ENCODE measurements at places on chromosomes 3 and 15.

DNA sequence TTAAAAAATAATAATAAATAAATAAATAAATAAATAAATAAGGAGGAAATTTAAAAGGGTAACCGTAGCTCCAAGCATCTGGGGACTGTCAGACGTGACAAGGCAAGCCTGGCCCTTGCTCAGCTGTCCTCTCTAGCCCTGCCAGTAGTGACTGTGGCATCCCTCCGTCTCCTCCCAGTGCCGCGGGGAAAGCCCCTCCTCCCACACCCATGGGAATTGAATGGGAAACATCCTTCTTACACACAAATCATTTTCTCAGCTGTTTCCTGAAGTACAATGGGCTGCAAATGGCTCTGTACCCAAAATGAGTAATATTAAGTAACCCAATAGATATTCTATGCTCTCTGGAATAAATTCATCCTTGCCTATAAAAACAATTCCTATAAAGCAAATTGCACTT is 101.6 kb upstream of the RAD18 start:
- DNase-seq: no peak

- no peak for DNase-seq
These were observed 142.4 kb downstream of the EPHB1 start for GRCh38 chr3:134937256-134938028.

DNA sequence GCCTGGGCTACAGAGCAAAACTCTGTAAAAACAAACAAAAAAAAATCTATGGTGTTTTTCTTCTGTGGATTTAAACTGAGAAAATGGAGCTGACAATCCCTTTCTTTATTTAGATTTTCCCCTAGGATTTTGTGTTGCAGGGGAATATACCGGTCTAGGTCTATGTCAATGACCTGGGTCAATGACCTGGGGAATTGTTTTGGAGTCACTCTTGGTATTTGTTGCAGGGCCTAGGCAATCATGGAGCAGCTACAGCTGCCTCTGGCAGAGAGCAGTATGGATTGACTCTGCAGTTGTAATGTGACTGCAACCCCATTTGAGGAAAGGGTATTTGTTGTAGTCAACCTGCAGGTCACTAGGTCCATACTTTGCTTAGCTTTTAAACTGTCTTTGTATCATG is 37.6 kb upstream of the SLC7A14 start:
- no peak for DNase-seq

GRCh38 chr15:87623832-87624231 is 632.7 kb downstream of the NTRK3 start:
- no peak for DNase-seq

DNA sequence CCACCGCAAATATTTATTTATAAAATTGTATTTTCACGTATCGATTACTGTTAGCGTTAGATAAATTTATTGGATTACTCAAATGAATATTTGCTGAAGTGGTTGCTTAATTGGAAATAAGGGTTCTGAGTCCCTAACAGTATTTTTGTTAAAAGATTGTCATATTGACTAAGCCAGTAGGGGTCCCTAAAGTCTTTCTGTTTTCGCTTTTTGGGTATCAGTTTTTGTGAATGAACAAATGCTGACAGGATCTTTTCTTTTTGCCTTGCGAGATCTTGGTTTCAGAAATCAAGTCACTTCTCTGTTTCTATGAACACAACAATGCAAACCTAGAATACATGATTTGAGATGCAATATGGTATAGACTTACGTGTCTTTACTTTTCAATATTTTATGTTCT is 7.1 kb downstream of the RAD51 start:
- DNase-seq: no peak

DNA sequence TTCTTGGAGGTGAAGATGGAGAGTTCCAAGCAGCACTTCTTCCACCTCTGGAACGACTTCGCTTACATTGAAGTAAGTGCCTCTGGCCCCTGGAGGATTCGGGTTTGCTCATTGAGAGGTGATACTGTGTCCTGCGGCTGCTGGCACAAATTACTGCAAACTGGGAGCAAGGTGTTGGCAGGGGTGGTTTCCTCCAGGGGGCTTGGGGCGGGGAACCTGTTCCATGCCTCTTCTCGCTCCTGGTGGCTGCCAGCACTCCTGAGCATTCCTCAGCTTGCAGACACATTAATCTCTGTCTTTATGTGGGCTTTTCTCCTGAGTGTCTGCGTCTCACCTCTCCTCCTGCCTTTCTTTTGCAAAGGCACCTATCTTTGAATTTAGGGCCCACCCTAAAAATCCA is 47.4 kb downstream of the MESD start:
- DNase-seq: no peak

GRCh38 chr3:22269831-22270230 is 518.8 kb upstream of the ZNF385D start:
- DNase-seq: no peak

DNA sequence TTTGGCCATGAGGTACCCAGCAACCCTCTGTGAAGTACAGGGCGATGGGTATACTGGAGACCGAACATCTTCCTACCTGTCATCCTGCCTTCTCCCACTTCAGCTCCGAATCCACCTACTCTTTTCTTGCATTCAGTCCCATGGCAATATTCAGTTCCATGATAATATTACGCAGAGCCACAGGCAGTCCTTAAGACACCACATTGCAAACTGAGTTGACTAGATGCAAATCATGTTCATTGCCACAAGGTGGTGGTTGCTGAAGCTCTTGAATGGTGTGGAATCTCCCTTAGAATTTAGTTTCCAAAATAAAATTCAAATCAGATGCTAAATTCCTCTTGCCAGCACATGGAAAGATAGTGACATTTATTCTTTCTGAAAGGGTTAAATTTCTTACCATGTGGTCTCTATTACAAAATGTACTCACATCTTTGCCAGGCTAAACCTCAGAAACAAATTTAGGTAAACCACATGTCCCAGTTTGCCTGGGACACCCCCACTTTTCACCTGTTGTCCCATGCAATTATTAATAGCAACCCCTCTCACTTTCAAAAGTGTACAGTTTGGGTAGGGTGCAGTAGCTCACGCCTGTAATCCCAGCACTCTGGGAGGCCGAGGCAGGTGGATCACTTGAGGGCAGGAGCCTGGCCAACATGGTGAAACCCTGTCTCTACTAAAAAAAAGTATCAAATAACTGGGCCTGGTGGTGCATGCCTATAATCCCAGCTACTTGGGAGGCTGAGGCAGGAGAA is 1.7 kb upstream of the NME9 start:
- no peak for DNase-seq

DNA sequence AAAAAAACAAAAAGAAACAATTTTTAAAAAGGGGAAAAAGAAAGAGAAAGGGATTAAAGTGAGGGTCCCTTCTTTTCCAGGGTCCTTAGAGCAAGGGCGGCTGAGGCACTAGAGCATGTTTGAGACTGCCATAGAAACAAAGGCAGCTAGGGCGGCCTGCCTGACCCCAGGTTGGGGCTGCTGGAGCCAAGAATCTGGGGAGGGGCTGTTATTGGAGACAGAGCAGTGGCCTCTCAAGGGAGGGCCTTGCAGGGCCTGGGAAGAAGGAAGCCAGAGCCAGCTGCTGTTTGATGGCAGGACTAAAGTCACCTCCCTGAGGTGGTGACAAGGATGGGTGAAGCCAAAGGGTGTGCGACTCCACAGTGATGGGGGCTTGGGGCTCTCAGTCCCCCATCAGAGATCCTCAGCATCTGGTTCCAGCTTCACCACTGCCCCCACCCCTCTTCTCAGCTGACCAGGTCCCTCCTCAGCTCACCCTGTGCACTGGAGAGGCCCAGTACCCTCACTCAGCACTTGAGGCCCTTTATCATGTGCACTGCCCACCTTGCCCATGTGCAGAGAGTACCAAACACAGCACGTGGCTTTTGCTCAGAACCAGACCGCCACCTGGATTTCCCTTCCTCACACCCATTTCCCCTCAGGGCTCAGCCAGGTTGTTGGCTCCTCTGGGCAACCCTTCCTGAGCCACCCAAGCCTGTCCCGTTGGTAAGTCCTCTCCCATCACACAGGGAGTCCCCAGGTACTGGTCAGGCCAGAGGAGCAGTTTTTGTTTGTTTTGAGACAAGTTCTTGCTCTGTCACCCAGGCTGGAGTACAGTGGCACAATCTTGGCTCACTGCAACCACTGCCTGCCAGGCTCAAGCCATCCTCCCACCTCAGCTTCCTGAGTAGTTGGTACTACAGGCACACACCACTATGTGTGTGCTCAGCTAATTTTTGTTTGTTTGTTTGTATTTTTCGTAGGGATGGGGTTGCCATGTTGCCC is 1.7 kb downstream of the TMEM89 start:
- no peak for DNase-seq

DNA sequence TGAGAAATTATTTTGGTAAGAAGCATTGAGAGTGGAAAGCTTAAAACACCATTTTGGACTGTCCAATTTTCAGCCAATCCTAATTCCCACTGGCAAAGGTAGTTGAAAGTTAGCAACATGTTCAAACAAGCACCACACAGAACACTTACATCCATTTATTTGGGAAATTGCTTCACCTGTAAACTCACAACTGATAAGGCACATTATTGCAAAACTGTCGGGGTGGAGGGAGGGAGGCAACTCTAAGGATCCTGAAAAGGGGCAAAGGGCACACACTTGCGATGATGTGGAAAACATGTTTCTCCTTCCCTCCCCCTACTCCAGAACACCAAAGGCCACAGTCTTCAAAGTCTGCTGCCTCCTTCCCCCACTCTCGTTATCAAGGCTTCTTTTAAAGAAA is 9.4 kb downstream of the TMEM41A start:
- no peak for DNase-seq

DNA sequence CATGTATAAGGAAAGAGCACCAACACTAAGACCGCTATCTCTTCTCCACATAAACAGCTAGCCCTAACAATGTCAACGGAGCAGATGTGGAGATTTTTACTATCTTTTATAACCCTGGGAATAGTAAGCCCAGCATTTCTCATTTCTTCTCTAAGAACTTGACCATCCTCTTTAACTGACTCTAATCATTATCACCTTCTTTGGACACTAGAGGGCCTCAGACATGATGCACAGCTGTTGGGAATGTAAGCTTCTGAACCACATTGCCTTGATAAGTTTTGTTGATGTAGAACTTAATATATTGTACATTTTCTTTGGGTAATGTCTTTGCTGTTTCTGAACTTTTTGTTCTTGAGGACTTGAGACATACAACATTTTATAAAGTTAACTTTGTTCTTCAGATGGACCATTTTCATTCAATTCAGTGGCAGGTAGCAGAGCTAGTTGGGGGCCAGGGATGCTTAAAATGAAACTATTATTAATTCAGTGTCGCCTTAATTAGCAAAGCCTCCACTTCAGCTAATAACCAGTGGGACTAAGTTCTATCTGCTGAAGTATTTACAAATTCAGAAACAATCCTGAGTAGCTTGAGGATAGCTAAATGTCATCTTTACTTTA is 9.6 kb upstream of the TAGLN3 start:
- DNase-seq: no peak

Measured in cortex of kidney (tissue), 1 donor.